ENCODE measurements at places on chromosomes 4 and X.

DNA sequence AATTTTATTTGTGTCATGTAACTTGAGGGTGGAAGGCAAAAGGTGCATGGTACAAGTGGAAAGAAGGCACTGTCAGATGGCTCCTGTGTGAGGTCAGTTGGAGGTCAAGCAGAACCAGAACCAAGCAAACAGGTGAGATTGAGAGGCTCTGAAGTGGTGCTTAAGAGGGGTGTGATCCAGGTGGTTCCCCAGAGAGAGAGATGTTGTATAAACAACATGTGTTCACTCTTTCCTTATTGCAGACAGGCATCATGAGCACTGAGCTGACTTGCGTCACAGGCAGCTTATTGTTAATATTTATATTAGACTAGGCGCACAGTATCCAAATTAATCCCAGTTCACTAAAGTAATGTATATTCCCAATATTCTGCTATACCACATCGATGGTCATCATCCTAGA lies 56.8 kb downstream of the CXCL13 start:
- no peak for DNase-seq

DNA sequence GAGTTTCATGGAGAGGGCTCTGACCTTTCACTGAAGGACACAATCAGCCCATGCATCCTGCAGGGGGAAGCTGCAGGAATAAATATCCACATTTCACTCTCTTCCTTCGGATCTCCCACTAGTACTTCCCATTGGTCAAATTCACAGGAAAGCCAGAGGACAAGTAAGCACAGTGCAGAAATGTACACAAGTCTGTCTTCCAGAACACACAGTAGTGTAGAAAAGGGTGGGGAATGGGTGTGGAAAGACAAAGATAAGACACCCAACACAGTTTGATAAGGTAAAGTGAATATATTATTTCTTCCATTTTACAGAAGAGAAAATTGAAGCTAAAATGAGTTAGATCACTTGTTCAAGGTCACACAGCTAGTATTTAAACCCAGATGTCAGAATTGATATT lies 81.1 kb upstream of the PCDH19 start:
- no peak for DNase-seq

DNA sequence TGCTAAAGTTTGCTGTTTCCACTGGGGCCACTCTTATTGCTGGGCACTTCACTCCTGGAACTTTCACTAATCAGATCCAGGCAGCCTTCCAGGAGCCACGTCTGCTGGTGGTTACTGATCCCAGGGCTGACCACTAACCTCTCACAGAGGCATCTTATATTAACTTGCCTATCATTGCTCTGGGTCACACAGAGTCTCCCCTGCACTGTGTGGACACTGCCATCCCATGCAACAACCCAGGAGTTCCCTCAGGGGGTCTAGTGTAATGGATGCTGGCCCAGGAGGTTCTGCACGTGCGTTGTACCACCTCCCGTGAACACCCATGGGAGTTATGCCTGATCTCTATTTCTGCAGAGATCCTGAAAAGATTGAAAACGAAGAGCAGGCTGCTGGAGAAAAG lies 41.8 kb upstream of the IQSEC2 start:
- DNase-seq, result no peak

DNA sequence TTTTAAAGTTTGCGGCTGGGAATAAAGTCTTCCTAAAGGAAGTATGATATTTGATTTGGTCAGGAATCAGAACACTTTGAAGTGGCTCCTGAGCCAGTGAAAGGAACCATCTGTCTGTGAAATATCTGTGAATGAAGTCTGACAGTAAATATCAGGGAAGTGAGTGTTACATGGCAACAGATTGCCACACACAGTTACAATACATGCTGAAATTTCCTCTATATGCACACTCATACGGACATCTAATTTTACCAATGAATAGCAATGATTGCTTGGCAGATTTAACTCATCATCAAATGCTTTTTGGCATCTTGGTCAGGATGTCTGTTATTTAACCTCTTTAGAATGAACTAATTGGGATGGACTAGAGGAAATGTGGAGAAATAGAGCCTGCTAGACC lies 1023.8 kb downstream of the FAT4 start:
- DNase-seq, result no peak

- DNase-seq, result no peak
Measured at GRCh38 chrX:29643181-29643580, 572.2 kb upstream of the MAGEB2 start.

DNA sequence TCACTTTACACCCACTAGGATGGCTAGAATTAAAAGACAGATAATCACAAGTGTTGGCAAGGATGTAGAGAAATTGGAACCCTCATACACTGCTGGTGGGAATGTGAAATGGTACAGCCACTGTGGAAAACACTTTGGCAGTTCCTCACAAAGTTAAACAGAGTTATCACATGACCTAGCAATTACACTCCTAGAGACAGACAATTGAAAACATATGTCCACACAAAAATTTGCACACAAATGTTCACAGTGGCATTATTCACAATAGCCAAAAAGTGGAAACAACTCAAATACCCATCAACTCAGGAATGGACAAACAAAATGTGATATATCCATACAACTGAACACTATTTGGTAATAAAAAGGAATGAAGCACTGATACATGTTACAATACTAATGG lies 5.7 kb downstream of the ZNF280C start:
- DNase-seq, result no peak

- no peak for DNase-seq
Measured at GRCh38 chr4:4443821-4444220, 56.9 kb downstream of the NSG1 start.

DNA sequence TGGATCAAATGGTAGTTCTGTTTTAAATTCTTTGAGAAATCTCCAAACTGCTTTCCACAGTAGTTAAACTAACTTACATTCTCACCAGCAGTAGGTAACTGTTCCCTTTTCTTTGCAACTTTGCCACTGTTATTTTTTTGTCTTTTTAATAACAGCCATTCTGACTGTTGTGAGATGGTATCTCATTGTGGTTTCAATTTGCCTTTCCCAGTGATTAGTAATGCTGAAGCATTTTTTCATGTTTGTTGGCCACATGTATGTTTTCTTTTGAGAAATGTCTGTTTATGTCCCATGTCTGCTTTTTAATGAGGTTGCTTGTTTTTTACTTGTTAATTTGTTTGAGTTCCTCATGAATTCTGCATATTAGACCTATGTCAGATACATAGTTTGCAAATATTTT lies 198.8 kb downstream of the RAB28 start:
- no peak for DNase-seq

DNA sequence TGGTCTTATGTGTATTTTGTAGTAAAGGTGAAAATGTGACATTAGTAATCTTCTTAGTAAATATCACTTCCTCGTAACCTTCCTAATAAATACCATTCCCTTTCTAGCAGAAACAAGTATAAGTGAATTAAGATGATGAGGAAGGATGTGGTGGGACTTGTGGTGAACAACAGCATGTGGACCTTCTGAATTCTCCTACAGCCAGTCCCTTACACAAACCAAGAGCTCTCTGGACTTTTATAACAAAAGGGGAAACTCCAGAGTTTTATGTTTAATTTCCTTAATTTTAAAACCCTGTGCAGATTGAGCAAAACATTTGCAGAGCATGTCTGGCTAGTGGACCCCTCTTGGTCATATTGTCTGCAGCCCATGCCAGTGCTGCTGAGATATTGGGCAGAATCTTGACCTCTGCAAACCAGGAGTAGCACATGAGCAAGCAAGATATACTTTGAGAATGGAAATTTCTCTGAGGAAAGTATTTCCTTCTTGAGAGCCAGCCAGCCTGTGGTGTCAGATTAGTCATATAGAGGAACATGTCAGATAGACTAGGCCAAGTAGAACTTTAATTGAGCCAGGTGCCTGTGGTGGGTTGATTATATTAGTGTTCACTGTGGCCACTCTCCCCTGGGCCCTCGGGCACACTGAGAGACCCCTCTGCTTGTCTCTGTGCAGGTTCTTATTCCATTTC lies 328.2 kb downstream of the DKK2 start:
- peak; percentile 60 for DNase-seq

- no peak for DNase-seq
Measured at GRCh38 chr4:158159718-158160094, 13.1 kb downstream of the GASK1B start.

DNA sequence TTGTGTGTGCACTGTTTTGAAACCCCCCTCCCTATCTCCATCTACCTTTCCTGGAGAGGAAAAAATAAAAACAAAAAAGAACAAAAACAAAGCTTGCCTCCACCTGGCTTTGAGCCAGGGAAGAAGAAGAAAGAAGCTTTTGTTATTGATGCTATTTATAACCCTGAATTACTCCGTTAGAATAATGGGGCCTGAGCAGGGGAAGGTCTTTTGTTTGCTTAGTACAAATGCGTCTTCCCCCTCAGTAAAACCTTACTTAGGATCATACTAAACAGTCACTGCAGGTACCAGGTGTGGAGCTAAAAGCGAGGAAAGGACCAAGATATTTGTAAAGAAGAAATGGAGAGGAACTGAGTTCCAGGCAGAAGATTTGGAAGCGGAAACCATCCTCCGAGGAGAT lies 352.1 kb downstream of the KCNIP4 start:
- no peak for DNase-seq

- no peak for DNase-seq
Measured at GRCh38 chrX:72304877-72305276, 837 bp downstream of the CITED1 start.

- no peak for DNase-seq
Measured at GRCh38 chr4:138868562-138868961, 147.0 kb upstream of the NOCT start.

GRCh38 chrX:148555101-148555500 lies 54.7 kb downstream of the AFF2 start:
- DNase-seq, result no peak

DNA sequence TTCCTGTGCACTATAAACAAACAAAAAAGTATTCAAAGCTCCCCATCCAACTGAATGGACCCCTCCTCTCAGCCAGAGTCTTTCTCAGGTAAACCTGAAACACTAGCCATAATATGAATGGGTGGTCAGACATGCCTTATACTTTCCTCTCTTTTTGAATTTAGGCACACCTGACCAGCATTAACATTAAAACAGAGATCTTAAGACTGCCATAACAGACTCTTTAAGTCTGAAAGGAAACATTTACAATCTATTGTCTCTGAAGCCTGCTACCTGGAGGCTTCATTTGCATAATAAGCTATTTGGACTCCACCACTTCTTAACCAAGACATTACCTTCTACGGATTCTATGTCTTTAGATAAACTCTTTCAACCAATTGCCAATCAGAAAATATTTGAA lies 56.9 kb upstream of the SPIN4 start:
- no peak for DNase-seq

- no peak for DNase-seq
Measured at GRCh38 chr4:25879587-25879986, 16.8 kb upstream of the SEL1L3 start.

DNA sequence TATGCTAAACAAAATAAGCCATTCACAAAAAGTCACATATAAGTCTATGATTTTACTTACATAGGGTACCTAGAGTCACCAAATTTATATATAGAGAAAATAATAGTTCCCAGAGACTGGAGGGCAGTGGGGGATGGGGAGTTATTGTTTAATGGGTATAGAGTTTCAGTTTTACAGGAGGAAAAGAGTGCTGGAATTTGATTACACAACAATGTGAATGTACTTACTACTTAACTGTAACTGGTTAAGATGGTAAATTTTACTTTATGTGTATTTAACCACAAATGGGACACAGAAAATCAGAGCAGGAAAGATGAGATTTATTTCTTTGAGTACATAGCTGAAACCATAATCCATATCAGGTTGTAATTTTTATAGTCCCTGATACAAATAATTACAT lies 144.4 kb downstream of the TMA16 start:
- no peak for DNase-seq

GRCh38 chr4:25799522-25799921 lies 63.3 kb downstream of the SEL1L3 start:
- no peak for DNase-seq

DNA sequence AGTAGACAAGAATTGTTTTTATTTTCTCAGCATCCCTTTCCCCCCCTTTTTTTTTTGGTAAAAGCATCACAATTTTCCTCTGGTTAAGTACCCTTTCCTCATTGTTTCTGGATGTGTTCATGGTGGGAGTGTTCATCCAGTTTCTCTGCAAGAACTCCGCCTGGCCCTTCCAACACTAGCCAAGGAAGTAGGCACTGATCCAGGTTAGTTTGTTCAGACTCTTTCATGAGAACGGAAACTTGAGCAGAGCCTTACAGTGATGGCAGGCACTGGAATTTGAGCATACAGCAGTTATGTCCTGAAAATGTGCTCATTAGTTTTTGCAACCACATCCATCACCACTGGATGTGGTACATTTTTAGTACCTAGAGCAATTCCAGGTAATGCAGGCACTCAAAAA lies 336.1 kb upstream of the BOD1L1 start:
- DNase-seq, result no peak

- peak; percentile 19 for DNase-seq
Measured at GRCh38 chrX:140572724-140573123, 67.9 kb upstream of the SOX3 start.

- no peak for DNase-seq
Measured at GRCh38 chr4:22897520-22898108, 204.9 kb downstream of the GBA3 start.
